ENCODE measurements at places on chromosomes 3 and 15. TPM values are rescaled to one million over a fixed set of nuclear protein-coding genes. Genes with fewer than 3 reads are reported as not detected.

The CPN2 gene
- total RNA-seq = not detected

The SPATA12 gene
- total RNA-seq = 0.29 TPM

The MNS1 gene
- 3.0 TPM for total RNA-seq

The SAMMSON gene
- not detected for total RNA-seq

The DUOXA2 gene
- total RNA-seq = not detected

The RNU5B-1 gene
- total RNA-seq = not detected

The P2RY1 gene
- total RNA-seq = 0.49 TPM

The GHRL gene
- total RNA-seq = not detected

The LTF gene
- not detected for total RNA-seq

The SLC12A8 gene
- 2.3 TPM for total RNA-seq

The IDH2 gene
- total RNA-seq = 45.6 TPM

The GABRR3 gene
- total RNA-seq = not detected

The MGLL gene
- 75.1 TPM for total RNA-seq
